DMS79 (cell line): ENCODE measurements at places on chromosomes 1 and 21.

DNA sequence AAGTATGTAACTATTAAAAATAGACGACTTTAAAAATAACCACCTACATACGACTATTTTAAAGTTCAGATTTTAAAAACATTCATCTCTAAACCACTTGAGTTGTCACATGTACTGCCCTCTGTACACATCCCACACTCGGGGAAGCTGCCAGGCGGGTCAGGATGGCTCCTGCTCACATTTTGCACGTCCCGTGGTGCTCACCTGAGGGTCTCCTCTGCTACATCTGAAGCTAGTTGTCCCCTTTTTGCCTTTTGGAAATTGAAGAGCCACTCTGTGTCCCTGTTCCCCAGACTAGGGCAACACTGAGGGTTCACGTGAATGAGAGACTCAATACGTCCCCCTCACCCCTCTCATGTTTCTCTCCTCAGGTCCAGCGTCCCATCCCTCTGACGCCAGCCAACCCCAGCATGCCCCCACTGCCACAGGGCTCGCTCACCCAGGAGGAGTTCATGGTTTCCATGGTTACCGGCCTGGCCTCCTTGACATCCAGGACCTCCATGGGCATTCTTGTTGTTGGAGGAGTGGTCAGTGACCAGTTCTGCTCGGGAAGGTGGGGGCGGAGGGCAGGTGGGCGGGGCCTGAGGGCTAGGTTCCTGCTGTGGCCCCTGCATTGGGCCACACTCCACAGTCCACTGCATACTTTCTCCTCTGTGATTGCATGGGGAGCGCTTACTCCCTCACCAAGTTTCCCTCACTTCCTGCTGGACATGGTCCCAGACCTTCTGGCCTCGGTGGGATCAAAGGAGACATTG, 13.0 kb upstream of the MIIP start:
- no peak for DNase-seq

GRCh38 chr1:205698921-205699320, 18.6 kb upstream of the SLC45A3 start:
- no peak for DNase-seq

GRCh38 chr1:61167309-61167708, 84.9 kb downstream of the NFIA start:
- DNase-seq = no peak

GRCh38 chr1:108597041-108597440, 37.1 kb downstream of the EEIG2 start:
- DNase-seq = peak; percentile 7

DNA sequence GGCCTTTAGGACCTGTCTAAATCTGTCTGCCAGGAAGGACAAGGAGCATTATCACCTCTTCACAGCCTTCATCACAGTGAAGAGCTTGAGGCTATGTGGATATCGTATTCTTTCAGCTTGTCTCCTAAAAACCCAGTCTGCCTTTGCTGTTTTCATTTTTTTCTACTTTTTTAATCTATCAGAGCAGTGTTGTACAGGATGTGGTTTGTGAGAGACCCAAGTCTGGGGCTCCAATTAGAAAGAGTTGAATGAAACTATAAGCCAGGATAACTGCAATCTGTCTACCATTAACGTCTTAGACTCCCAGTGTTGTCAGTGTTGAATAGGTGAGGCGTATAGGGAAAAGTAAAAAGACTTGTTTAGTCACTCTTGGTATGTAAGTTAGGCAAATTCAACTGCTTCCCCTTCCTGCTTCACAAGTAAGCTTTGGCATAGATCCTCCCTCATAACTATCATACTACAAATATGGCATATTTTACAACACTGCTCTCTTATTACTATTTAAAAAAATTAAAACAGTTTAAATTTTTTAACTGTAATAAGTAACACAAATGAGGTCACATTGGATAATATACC, 1225.8 kb upstream of the PRMT6 start:
- DNase-seq = no peak

GRCh38 chr1:154923695-154924094, 12.8 kb downstream of the PMVK start:
- DNase-seq = no peak

- no peak for DNase-seq
These were observed 53.3 kb upstream of the HOOK1 start for GRCh38 chr1:59761443-59761842.
